ENCODE measurements at places on chromosomes 7 and 10.

DNA sequence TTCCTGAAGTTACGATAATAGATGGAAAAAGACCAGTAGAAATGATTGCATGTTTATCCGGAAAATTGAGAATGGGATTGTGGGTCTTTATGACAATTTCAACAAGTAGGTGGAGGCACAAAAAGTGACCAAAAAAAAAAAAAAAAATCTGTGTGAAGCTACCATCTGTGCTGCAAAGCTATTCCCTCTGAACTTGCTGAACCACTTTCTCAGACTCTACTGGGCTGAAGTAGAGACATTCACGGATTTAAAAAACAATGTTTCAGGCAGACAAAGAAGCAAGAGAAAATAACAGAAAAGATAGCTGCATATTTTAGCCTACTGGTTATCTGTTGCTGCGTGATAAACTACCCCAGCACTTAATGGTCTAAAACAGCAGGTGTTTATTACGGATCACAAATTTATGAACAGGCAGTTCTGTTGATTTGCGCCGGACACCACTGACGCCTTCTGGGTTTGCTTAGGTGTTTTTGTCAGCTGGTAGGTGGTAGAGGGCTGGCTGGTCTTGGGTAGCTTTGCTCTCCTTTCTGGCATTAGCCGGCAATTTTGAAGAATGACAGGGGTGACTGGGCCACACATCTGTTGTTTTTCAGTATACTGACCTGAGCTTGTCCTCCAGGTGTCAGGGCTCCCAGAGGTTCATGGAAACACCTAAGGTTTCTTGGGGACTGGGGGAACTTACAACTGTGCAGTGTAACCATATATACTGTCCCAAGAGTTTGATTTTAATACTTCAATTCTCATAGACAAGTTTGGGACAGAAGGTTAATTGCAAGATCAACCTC lies 665.1 kb downstream of the CCSER2 start:
- DNase-seq, result no peak

GRCh38 chr10:74816824-74817498 lies 9.4 kb upstream of the KAT6B start:
- no peak for DNase-seq

- DNase-seq, result no peak
These were observed 65.3 kb downstream of the PDIA4 start for GRCh38 chr7:148962823-148963582.

- no peak for DNase-seq
These were observed 12.6 kb downstream of the OR9A4 start for GRCh38 chr7:141928845-141929195.

DNA sequence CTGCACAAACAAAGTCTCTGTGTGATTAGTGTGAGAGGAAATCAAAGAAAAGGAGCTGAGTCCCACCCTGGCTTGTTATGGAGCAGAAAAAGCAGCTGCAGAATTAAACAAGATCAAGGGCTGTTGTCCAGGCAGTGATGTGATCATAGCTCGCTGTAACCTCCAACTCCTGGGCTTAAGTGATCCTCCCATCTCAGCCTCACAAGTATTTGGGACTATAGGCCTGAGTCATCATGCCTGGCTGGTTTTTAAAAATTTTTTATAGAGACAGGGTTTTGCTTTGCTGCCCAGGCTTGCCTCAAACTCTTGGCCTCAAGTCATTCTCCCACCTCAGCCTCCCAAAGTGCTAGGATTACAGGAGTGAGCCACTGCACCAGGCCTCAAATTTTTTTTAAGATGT lies 88.9 kb downstream of the IPMK start:
- no peak for DNase-seq

- no peak for DNase-seq
These were observed 37.4 kb upstream of the ABCB4 start for GRCh38 chr7:87512906-87513305.

GRCh38 chr7:121352323-121352722 lies 23.5 kb downstream of the WNT16 start:
- no peak for DNase-seq

- no peak for DNase-seq
These were observed 22.8 kb downstream of the CALML3 start for GRCh38 chr10:5547681-5547930.

DNA sequence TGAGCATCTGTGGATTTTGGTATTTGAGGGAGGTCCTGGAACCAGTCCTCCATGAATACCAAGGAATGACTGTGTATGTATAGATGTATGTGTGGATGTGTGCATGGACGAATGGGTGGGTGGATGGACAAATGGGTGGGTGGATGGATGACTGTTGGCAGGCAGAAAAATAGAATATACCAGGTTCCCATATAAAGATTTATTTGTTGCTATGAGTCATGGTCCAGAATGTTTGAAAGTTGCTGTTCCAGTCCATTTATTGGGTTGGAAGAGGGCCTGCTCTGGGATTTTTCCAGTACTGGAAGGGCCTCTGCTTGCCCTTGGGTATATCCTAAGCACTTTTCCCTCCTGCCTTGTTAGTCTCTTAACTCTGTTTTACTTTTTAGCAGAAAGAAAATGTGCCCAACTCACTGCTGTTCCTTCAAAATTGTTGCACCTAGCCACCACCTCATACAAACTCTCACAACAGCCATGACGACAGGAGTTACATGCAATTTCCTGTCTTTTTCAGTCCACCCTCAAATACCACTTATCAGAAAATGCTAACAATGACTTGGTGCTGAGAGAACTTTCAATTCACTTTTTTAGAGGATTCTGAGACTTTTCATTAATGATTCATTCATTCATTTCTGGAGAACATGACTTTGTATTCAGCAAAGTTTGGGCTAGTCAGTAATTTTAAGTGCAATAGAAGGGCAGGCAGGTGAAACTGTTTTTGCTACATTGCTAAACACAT lies 108.1 kb downstream of the EEPD1 start:
- DNase-seq, result no peak

DNA sequence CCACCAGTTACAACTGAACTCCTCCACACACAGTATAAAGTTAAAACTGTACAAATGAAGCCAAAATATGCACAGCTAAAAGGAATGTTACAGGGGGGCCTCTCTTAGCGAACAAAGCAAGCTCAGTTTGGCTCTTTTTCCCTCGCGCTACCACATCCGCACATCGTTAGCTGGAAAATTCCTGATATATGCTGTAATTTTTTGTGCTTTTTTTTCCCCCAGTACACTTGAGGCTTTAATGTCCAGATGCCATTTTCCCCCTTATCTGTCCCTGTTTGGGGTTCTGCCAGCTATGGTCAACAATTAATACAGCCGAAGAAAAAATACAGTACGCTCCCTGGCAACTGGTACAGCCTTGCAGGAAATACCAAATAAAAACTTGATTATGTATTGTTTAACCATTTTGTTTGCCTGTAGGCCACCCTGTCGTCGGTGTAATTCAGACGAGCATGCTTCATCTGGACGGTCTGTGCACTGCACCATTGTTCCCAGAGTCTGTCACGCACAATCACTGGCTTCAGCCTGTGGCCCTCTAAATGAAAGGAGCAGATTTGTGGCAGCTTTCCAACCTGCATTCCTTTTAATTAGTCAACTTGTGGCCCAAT lies 108.1 kb upstream of the FAM133B start:
- DNase-seq, result no peak

- no peak for DNase-seq
These were observed 80.0 kb upstream of the STK17A start for GRCh38 chr7:43502941-43503340.

DNA sequence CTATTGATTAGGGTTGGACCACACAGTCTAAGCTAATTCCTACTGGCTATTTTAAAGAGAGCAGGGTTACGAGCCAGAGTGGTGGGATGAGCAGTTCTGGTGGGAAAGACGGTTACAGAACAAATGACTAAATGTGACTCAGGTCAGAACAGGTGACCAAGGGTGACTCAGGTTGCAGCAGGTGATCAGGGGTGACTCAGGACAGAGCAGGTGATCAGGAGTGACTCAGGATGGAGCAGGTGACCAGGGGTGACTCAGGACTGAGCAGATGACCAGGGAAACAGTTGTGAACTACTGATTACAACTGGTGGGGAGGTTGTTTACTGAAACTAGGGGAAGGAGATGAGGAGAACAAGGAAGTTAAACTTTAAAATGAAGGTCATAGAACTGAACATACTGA lies 366.3 kb downstream of the ABCA13 start:
- DNase-seq, result no peak

GRCh38 chr7:69358163-69358821 lies 240.0 kb upstream of the AUTS2 start:
- DNase-seq, result no peak

DNA sequence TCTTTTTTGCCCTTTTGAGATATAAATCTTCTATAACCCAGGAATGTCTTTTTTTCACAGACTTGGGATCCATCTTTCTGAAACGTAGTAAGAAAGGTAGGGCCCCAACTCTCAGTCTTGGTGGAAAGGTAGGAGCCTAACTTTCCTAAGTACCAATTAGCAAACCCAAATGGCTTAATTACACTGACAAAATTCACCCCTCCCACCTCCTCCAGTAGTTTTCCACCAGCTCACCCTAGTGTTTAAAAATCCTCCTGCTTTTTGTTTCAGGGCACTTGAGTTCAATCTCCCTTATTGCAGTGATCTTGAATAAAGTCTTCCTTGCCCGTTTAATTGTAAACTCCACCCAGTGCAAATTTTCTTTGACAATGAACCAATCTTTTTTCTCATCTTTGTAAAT lies 600.0 kb downstream of the PHTF2 start:
- DNase-seq, result no peak

GRCh38 chr7:119711104-119711503 lies 561.9 kb upstream of the KCND2 start:
- DNase-seq, result no peak

- no peak for DNase-seq
These were observed 132.4 kb downstream of the GRM3 start for GRCh38 chr7:86776136-86776535.

GRCh38 chr7:127893547-127893946 lies 137.7 kb downstream of the LRRC4 start:
- no peak for DNase-seq

DNA sequence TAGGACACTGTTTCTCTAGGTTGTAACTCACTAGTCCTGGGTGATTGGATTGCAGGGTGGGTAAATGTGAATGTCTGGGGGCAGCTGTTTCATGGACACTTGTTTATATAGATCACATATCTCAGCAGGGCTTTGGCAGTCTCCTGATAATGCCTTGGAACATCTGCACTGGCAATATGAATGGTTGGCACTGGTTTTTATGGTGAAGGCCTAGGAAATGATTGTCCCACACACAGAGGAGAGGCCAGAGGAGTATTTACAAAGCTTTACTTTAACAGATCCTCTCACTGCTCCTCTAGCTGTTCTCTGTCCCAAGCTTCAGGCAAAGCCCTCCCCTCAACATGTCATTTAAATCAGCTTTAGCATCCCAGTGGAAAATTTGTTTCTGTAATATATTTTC lies 171.3 kb upstream of the STEAP4 start:
- DNase-seq, result no peak

GRCh38 chr7:351681-352480 lies 61.9 kb downstream of the FOXL3 start:
- DNase-seq, result no peak

- no peak for DNase-seq
These were observed 28.8 kb downstream of the ITGB8 start for GRCh38 chr7:20359341-20359963.
